ENCODE measurements at places on chromosomes 6 and 20. TPM values are rescaled to one million over a fixed set of nuclear protein-coding genes. Genes with fewer than 3 reads are reported as not detected.

- H3K4me3 ChIP-seq: no peak overlapping the region
- H3K27me3 ChIP-seq: no peaks in the 10 kb centered on the region
- H3K36me3 ChIP-seq: no peaks in the 10 kb centered on the region
- DNase-seq: no peak
These were observed 133.7 kb downstream of the RCAN2 start for GRCh38 chr6:46357591-46357990.

DNA sequence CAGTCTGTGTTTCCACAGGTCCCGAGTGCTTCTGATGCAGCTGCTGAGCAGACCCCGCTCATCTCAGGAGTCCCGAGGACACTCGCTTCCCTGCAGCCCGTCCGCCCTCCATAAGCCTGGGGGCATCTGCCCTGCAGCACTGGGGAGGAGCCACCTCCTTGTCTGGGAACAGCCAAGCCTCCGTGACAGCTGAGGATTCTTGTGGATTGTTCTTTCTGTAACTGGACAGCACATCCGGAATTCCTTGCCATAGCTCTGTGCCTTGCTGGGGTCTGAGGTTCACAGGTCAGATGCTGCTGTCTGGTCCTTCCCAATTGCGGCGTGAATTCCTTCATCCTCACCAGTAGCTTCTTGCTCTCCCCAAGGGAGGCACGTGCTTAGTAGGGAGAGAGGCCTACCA lies 38.4 kb upstream of the FNDC1 start:
- no peak overlapping the region for H3K4me3 ChIP-seq
- H3K27me3 ChIP-seq: peaks cover 34% of the 10 kb centered on the region
- no peaks in the 10 kb centered on the region for H3K36me3 ChIP-seq
- DNase-seq: no peak

The AGPAT4 gene
- 8.3 TPM for total RNA-seq

The PLCB4 gene
- 5.3 TPM for total RNA-seq

The ADGRG6 gene
- total RNA-seq: 0.51 TPM
